ENCODE measurements at places on chromosomes 12 and 14. TPM values are rescaled to one million over a fixed set of nuclear protein-coding genes. Genes with fewer than 3 reads are reported as not detected.

C14orf39 gene
- total RNA-seq = not detected

CIROP gene
- not detected for total RNA-seq

REP15 gene
- total RNA-seq = 0.43 TPM

NINJ2 gene
- 3.5 TPM for total RNA-seq

KCNK10 gene
- not detected for total RNA-seq

KRT75 gene
- not detected for total RNA-seq

CMAS gene
- 32.6 TPM for total RNA-seq

MLXIP gene
- 52.0 TPM for total RNA-seq

DLK1 gene
- not detected for total RNA-seq

PPFIA2 gene
- total RNA-seq = not detected

TAS2R14 gene
- 1.6 TPM for total RNA-seq

PTGER2 gene
- 158 TPM for total RNA-seq

AQP2 gene
- not detected for total RNA-seq

MYH6 gene
- total RNA-seq = not detected

ERP27 gene
- total RNA-seq = 11.1 TPM

NFE2 gene
- total RNA-seq = not detected

REM2 gene
- 1.1 TPM for total RNA-seq

TAS2R8 gene
- not detected for total RNA-seq

CLEC4E gene
- not detected for total RNA-seq

DLGAP5 gene
- 68.5 TPM for total RNA-seq

GSC gene
- total RNA-seq = not detected

SLC7A7 gene
- total RNA-seq = 0.43 TPM

CCDC177 gene
- not detected for total RNA-seq

DAO gene
- not detected for total RNA-seq

TMEM30B gene
- 0.55 TPM for total RNA-seq

MUCL1 gene
- not detected for total RNA-seq

GLIPR1L2 gene
- not detected for total RNA-seq

PLEKHG7 gene
- total RNA-seq = not detected

GALNT9 gene
- total RNA-seq = not detected

SLC39A5 gene
- total RNA-seq = 0.51 TPM

KRT2 gene
- not detected for total RNA-seq

ZNF385A gene
- 0.29 TPM for total RNA-seq

PRPH gene
- total RNA-seq = not detected

LRP1-AS gene
- total RNA-seq = not detected

CLEC4D gene
- total RNA-seq = 0.23 TPM

PTCSC3 gene
- total RNA-seq = not detected

VRTN gene
- total RNA-seq = not detected

MIS18BP1 gene
- 56.3 TPM for total RNA-seq

C12orf60 gene
- 0.66 TPM for total RNA-seq

FGF23 gene
- not detected for total RNA-seq

FAIM2 gene
- total RNA-seq = not detected

BATF gene
- 33.6 TPM for total RNA-seq

ATG14 gene
- 6.0 TPM for total RNA-seq

TNFAIP2 gene
- total RNA-seq = 0.18 TPM

HELB gene
- total RNA-seq = 34.5 TPM

C12orf54 gene
- not detected for total RNA-seq

TGM1 gene
- total RNA-seq = 4.5 TPM

Data from activated naive CD4-positive, alpha-beta T cell treated with anti-CD3 and anti-CD28 coated beads, Interleukin-2, amount 10 ng/mL, durations not matched to agents 5 hours and 36 hours (primary cell).